ENCODE measurements at places on chromosomes 3 and 15. TPM values are rescaled to one million over a fixed set of nuclear protein-coding genes. Genes with fewer than 3 reads are reported as not detected.

DNA sequence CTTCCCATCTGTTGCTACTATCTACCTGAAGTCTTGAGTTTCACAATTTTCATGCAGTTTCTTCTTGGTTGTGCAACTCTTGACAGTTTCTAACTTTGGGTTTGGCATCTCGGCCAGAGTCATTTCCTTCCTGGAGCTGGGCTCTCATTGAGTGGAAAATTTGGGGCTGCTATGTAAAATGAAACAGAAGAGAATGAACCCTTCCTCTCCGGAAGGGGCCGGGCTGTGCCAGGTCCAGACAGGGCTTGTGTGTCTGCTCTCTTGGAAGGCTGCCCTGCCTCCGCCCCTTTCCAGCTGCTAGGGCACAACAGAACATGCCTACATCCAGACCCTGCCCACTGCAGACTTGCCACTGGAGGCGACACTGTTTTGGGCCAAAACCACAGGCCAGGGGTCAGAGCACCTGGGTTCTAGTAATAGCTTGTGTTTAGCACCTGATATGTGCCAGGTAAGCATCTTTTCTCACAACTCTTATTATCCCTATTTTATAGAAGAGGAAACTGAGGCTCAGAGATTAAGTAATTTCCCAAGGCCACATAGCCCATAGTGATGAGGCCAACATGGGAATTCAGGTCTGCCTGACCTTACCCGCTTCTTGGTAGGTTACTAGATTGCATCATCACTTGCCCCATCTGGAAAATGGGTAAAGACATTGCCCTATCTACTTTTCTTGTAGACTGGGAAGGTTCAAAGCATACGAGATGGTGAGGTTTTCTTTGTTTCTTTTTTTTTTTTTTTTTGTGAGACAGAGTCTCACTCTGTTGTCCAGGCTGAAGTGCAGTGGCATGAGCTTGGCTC, 25.0 kb downstream of the IRAK2 start:
- DNase-seq: no peak

DNA sequence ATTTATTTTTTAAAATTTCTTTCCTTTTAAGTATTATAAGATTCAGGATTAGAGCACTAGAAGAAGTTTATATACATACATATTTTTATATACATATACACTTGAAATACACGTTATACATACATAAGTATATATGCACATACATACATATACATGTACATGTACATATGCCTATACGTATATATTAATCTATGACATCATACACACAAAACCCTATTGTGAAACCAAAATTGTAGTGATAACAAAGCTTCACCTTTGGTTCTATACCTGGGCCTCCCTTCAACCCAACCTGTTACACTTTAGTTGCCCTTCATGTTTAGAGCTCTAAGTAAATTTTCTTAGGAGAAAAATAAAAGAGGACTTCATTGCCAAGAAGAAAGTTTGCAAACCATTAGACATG, 17.0 kb downstream of the AADACL2 start:
- DNase-seq: no peak

DNA sequence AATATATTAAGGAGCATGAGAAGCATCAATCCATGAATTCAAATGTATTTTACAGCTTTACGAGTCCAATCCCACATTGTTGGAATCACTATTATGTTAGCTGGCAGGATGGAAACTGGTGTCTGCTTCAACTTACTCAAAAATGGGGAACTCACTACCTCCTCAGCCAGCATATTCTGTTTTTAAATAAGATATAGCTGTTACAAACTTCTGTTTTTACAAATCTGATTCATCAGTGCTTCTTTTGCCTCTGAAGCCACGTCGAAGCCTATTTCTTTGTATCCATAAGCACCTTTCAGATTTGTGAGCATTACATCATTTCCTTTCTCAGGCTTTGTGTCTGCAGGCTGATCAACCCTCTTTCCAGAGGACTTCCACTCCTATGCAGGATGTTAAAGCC, 105.9 kb downstream of the TPRG1 start:
- no peak for DNase-seq

Gene GPR62
- total RNA-seq: 0.07 TPM

Gene GOLGA6D
- not detected for total RNA-seq

Gene C3orf49
- total RNA-seq: not detected

All from HFFc6 (cell line).